ENCODE measurements at places on chromosomes 1 and 21. TPM values are rescaled to one million over a fixed set of nuclear protein-coding genes. Genes with fewer than 3 reads are reported as not detected.
A peak's percentile ranks its signal among the peaks of the same experiment; 100 is the strongest.

The SSX2IP gene
- total RNA-seq = 41.3 TPM

The PLEKHN1 gene
- total RNA-seq = 4.5 TPM

The TARBP1 gene
- total RNA-seq = 17.1 TPM

GRCh38 chr21:23217597-23217996 is 2219.4 kb downstream of the NCAM2 start:
- DNase-seq = no peak

DNA sequence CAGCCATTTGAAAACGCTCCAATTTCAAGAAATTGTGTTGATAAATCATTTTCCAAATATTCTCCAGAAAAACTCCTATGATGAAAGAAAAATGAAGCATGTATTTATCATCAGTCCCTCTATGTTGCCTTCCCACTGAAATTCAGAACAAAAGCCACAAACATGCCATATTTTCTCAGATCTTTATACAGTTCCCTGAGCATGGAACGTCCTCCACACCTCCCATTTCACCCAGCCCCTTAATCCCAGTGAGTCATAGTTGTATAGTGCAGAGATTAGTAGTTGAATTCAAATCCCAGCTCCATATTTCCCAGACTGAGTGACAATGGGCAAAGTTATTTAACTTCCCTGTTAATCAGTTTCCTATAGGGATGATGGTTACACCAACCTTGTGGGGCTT is 20.6 kb upstream of the NPL start:
- DNase-seq = peak; percentile 12

DNA sequence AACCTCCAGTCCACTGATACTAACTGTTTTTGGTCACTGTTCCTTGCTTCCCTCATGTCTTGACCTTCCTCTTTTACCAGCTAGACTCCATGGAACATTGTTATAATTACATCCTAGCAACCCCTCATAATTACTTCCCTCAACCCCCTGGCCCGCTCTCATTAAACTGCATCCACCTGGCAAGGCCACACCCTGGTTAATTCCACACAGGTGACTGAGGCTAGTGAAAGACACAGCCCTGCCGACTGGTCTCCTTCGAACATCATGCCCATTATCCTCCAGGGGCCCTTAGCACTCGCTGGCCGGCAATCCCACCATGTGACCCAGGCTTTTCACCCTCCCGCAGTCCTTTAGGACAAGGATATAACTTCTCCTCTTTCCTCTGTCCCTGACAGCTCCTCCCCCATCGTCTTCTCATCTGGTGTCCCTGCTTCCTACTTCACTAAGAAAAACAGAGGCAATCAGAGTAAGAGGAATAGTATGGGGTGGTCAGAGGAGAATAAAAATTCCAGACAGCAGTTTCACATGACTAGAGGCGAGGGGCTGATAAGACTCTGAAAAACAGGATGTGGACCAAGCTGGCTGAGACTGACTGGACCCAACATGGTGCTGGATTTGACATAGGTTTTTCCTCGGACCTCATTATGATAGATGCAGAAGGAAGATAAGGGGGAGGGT is 8.8 kb upstream of the TENT5B start:
- no peak for DNase-seq

DNA sequence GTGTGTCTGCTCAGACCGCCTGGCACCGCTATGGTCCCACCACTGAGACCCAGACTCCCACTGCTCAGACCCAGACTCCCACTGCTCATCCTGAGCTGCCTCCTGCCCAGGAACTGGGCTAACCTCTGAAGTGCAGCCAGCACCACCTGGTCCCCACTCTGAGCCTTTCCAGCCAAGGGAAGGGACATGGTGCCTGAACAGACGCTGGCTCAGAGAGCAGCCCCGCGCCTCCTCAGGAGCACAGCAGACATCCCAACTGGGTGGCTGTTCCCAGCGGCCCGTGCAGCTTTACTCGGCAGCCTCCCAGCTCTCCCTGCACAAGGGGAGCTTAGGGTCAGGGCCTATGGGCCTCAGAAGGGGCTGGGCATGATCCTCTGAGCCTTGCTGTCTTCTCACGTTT is 27.8 kb upstream of the CNTN2 start:
- no peak for DNase-seq

GRCh38 chr21:35448876-35449599 is 399.9 kb upstream of the RUNX1 start:
- no peak for DNase-seq
